Renal pelvis (tissue), 12 donors: ENCODE measurements at places on chromosomes 1 and 21. TPM values are rescaled to one million over a fixed set of nuclear protein-coding genes. Genes with fewer than 3 reads are reported as not detected.

The TENT5C gene
- polyA plus RNA-seq, result 2.4 TPM

GRCh38 chr1:158976219-158976618, 33.5 kb upstream of the IFI16 start:
- DNase-seq, result no peak

GRCh38 chr1:54716299-54717047, 812 bp downstream of the TTC4 start:
- no peak for DNase-seq

GRCh38 chr1:1539310-1540089, 924 bp downstream of the TMEM240 start:
- peak; percentile 50 for DNase-seq

GRCh38 chr21:28160378-28160777, 832.3 kb downstream of the LTN1 start:
- peak; percentile 23 for DNase-seq

DNA sequence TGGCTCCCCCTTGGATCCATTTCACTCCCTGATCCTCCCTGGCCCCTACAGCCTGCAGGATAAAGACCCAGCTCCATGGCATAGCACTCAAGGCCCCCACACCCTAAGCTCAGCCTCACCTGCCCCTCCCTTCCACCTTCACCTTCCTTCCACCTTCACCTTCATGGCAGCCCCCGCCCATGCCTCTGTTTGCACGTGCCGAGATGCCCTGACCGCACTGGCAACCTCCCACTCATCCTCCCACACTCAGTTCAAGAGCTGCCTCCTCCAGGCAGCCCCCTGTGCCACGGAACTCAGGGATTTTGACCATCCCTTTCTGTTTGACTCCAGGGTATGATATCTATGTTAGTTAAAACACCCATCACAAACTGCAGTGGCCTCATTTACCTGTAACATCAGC, 109.8 kb downstream of the RAVER2 start:
- no peak for DNase-seq

DNA sequence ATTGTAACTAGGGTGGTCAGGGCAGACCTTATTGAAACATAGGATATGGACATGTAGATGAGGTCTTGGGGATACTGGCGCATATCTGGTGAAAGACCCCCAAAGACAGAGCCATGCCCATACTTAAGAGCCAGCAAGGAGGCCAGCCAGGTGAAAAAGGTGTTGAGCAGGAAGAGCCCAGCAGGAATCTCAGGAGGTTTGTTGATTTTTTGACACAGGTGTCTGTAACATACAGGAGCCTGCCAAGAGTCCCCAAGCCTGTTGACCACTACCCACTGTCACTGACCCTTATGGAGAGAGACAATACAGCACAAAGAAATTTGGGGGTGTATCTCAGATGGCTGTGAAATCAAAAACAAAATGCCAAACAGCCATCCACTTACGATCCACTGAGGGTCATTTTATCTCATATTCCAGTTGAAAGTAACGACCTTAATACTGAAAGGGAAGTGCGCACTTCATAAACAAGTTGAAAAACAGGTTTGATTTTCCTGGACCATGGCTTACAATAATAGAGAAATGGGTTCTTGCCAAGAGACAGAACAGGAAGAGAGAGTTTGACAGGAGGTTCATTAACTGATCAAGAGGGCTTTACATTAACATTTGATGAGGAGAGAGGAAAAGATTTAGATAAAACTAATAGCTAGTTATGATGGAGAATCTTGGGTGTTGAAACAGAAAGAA, 163.6 kb downstream of the GLUL start:
- no peak for DNase-seq

DNA sequence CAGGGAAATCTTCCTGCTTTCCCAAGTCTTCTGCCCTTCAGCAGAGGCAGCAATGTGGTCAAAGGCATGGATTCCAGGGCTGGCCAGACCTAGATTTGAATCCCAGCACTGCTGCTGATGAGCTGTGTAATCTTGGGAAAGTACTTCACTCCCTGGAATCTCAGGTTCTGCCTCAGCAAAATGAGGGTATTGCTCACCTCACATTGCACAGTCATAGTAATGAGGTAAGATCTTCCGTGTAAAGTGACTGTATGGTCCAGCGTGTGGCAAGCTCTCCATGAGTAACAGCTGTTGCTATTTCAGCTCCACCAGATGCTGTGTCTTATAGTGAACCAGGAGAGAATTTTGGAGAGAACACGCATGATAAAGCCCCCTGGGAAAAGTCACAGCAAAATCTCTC, 56.1 kb upstream of the F3 start:
- no peak for DNase-seq

DNA sequence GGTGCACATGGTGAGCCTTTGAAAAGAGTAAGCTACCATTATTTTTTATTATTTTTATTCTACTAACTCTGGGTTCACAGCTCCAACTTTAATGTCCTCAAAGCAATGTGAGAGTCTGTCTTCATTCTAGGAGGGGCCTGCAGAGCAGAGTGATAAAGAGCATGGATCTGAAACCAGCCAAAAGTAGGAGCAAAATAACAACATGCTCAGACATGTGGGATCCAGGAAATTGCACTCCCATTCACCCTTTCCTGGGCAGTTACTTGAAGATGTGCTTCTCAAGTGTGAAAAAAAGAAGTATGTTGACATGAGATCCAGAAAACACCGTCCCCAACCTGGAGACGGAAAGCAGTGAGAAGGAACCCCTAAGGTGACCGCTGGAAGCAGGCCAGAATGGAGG, 8.7 kb upstream of the LIN28A start:
- DNase-seq, result no peak
